ENCODE measurements at places on chromosomes 4 and X. TPM values are rescaled to one million over a fixed set of nuclear protein-coding genes. Genes with fewer than 3 reads are reported as not detected.

Gene LGI2
- total RNA-seq, result not detected

Gene CT55
- not detected for total RNA-seq

Gene FAM241A
- 0.75 TPM for total RNA-seq

Gene SPANXD
- not detected for total RNA-seq

Gene PHOX2B
- total RNA-seq, result not detected

Gene TSPAN6
- total RNA-seq, result not detected

Gene HS6ST2
- total RNA-seq, result not detected

Gene NR3C2
- total RNA-seq, result 6.3 TPM

DNA sequence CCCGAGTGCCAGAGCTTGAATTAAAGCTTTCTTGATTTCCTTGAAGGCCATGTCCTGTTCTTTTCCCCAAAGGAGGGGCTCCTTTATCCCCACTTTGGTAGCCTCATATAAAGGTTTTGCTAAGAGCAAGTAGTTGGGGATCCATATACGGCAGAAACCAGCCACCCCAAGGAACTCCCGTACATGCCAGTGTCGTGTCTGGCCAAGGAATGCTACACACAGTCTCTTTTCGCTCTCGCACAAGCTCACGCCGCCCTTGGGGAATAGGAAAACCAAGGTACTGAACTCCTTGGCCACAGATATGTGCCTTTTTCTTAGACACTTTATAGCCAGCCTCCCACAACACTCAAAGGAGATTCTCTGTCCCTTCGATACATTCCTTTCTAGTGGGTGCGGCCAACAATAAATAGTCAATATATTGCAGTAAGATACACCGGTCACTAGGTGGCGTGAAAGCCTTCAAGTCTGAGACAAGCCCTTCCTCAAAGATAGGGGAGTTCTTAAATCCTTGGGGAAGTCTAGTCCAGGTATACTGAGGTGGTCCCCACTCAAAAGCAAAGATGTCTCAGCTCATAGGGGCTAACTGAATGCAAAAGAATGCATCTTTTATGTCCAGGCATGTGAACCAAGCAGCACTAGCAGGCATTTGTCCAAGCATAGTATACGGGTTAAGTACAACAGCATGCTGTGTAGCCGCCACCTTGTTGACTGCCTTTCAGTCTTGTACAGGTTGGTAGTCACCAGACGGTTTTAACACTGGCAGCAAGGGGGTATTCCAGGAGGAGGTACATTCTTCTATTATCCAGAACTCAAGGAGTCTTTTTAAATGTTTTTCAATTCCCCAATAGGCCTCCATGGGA, 57.8 kb upstream of the XAGE1B start:
- H3K4me3 ChIP-seq, result no peak overlapping the region
- H3K36me3 ChIP-seq, result no peaks in the 10 kb centered on the region
- no peaks in the 10 kb centered on the region for H3K4me1 ChIP-seq
- H3K27ac ChIP-seq, result no peak overlapping the region
- H3K27me3 ChIP-seq, result no peaks in the 10 kb centered on the region

DNA sequence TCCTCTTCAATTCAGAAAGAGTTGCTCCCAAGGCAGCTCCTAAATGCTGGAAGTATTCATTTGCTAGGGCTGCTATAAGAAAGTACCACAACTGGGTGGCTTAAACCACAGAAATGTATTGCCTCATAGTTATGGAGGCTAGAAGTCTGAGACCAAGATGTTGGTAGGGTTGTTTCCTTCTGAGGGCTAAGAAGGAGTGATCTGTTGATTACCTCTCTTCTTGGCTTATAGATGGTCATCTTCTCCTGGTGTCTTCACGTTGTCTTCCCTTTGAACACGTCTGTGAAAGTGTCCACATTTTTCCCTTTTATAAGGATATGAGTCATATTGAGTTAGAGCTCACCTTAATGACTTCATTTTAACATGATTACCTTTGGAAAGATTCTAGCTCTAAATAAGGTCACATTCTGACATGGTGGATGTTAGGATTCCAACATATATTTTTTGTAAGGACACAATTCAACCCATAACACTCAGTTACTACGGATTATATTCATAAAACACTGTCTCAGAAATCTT, 266.3 kb downstream of the SPATA18 start:
- no peak for DNase-seq
- H3K36me3 ChIP-seq, result no peaks in the 10 kb centered on the region
- H3K4me3 ChIP-seq, result no peak overlapping the region
- no peaks in the 10 kb centered on the region for H3K27me3 ChIP-seq
- no peaks in the 10 kb centered on the region for H3K4me1 ChIP-seq

- no peak overlapping the region for H3K4me3 ChIP-seq
- no peaks in the 10 kb centered on the region for H3K4me1 ChIP-seq
- no peak overlapping the region for H3K27ac ChIP-seq
- H3K27me3 ChIP-seq, result no peaks in the 10 kb centered on the region
- H3K36me3 ChIP-seq, result no peaks in the 10 kb centered on the region
Observed at GRCh38 chr4:10385994-10386394, 71.2 kb downstream of the ZNF518B start.

- H3K36me3 ChIP-seq, result no peaks in the 10 kb centered on the region
- no peak overlapping the region for H3K4me3 ChIP-seq
- no peaks in the 10 kb centered on the region for H3K4me1 ChIP-seq
- H3K27me3 ChIP-seq, result no peaks in the 10 kb centered on the region
- DNase-seq, result no peak
Observed at GRCh38 chrX:40912576-40912975, 172.7 kb upstream of the USP9X start.

- peak; percentile 1 for DNase-seq
- no peaks in the 10 kb centered on the region for H3K36me3 ChIP-seq
- H3K27ac ChIP-seq, result no peak overlapping the region
Observed at GRCh38 chrX:20060961-20061748, 55.6 kb downstream of the MAP7D2 start.

DNA sequence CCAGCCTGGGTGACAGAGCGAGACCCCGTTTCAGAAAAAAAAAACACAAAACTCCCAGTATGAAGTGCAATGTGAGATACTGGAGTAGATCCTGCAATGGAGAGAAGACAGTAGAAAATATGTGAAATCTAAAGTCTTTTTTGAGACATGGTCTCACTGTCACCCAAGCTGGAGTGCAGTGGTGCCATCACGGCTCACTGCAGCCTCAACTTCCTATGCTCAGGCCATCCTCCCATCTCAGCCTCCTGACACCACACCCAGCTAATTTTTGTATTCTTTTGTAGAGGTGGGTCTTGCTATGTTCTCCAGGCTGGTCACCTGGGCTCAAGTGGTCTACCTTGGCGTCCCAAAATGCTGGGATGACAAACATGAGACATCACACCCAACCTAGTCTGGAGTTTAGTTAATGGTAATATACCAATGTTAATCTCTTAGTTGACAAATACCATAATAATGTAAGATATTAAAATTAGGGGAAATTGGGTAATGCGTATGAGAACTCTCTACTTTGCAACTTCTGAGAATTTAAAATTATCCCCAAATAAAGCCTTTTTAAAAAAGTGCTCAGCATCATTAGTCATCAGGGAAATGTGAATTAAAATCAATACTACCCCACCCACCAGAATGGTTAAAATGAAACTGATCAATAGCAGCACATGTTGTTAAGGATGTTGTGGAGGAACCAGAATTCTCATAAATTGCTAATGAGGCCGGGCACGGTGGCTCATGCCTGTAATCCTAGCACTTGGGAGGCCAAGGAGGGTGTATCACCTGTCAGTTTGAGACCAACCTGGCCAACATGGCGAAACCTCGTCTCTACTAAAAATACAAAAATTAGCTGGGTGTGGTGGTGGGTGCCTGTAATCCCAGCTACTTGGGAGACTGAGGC, 15.0 kb downstream of the RBMX start:
- no peak for DNase-seq
- no peak overlapping the region for H3K27ac ChIP-seq
- no peaks in the 10 kb centered on the region for H3K27me3 ChIP-seq
- peaks cover 18% of the 10 kb centered on the region for H3K36me3 ChIP-seq
- no peak overlapping the region for H3K4me3 ChIP-seq
- H3K4me1 ChIP-seq, result no peaks in the 10 kb centered on the region

DNA sequence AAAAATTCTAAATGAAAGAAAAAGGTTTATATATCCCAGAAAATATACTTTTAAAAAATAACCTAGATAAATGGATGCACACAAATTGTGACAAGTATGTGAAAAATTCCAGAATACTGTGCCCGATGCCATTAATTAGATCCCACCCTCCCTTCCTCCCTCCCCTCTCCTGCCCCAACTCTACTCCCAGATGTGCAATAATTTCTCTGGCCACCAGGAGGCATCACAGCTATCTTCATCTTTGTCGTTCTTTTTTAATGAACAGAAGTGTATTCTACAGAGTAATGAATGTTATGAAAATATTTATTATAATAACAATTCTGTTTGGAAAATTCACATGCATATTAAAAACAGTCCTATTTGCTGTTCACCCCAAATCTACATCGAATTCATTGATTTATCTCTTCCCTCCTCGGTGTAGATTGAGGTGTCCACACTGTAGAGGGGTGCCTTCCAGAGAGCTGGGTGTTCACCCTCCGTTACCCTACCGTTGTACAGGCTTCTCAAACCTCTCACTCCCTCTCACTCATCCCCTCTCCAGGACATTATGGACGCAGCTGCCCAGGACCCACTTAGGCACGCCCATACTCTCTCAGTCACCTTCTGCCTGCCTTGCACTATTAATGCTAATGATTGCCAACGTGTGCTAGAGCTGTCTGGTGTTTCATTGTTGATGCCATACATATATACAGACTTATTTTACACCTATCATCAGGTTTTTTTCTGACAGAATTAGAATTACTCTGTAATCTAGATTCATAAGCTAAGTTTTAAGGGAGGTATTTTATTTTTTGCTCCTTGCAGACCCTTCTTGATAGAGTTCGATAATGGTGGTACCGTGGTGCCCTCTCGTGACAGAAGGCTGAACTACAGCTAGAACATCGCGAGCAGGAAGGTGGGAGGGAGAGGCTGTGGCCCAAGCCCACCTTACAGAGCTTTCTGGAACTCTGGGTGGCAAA, 14.1 kb downstream of the RAB40AL start:
- H3K4me3 ChIP-seq, result peak overlapping the region; percentile 16
- no peaks in the 10 kb centered on the region for H3K27me3 ChIP-seq
- no peak overlapping the region for H3K27ac ChIP-seq
- peak; percentile 71 for DNase-seq

DNA sequence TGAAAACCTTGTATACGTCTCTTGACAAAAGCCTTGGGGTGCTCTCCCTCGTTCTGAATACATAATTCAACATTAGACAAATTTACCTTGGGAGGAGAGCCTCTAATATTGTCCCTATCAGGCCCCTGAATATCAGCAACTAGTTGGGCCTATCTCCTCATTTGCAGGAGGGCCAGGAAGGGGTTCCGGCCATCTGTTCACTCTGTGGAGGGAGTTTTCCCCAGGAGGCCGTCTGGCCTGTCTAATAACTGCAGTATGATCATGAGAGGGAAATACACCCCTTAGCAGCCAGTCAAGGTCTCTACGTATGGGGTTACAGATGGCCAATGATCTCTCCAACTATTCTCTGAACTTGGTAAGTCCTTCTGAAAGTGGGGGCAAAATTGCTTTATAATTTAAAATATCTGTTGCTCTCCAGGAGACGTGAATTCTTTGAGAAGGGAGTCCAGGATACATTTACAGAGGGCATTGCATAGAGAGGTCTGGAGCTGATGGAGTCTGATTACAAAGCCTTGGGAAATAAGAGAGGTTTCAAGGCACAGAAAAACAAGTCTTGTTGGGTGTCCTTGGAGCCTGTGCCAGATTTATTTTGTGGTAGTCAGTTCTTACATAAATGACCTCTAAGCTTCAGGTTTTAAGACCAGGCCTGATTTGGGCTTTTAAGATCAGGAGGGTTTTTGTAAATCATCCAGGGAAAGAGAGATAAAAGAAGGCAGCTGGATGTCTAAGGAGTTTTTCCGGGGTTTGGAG, 48.2 kb upstream of the UXT start:
- no peaks in the 10 kb centered on the region for H3K27me3 ChIP-seq
- H3K4me3 ChIP-seq, result no peak overlapping the region
- no peak overlapping the region for H3K27ac ChIP-seq

- no peaks in the 10 kb centered on the region for H3K27me3 ChIP-seq
- H3K4me3 ChIP-seq, result no peak overlapping the region
- H3K36me3 ChIP-seq, result no peaks in the 10 kb centered on the region
- no peak for DNase-seq
Observed at GRCh38 chr4:89497517-89498308, 190.1 kb upstream of the GPRIN3 start.

DNA sequence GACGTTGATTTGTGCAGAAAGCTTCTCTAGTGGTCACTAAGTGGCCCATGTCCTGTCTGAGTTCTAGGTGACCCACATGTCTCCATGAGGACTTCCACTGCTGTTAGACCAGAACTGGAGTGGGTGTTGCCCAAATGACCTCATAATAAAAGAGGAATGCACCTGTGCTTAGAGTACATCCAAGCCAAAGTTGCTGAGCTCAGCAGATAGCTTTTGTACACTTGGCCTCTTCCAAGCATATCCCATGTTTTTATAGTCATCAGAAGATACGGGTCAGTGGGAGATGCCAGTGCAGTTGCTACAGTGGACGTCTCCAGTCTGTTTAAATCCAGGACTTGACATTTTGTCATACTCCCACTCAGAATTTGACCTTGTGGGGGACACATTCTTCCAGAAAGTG, 37.6 kb upstream of the WDR1 start:
- DNase-seq, result no peak
- H3K4me1 ChIP-seq, result no peaks in the 10 kb centered on the region
- no peaks in the 10 kb centered on the region for H3K36me3 ChIP-seq
- H3K27ac ChIP-seq, result no peak overlapping the region
- H3K4me3 ChIP-seq, result no peak overlapping the region
- H3K27me3 ChIP-seq, result no peaks in the 10 kb centered on the region

GRCh38 chrX:74535408-74536151, 78.8 kb downstream of the RLIM start:
- H3K36me3 ChIP-seq, result no peaks in the 10 kb centered on the region
- H3K4me3 ChIP-seq, result peak overlapping the region; percentile 64
- DNase-seq, result peak; percentile 29
- peaks cover 25% of the 10 kb centered on the region for H3K4me1 ChIP-seq
- no peaks in the 10 kb centered on the region for H3K27me3 ChIP-seq

GRCh38 chr4:113677325-113677724, 84.2 kb downstream of the CAMK2D start:
- peak overlapping the region; percentile 68 for H3K27ac ChIP-seq
- H3K4me3 ChIP-seq, result no peak overlapping the region
- DNase-seq, result peak; percentile 65
- H3K36me3 ChIP-seq, result no peaks in the 10 kb centered on the region
- no peaks in the 10 kb centered on the region for H3K27me3 ChIP-seq
- H3K4me1 ChIP-seq, result peaks cover 6% of the 10 kb centered on the region

DNA sequence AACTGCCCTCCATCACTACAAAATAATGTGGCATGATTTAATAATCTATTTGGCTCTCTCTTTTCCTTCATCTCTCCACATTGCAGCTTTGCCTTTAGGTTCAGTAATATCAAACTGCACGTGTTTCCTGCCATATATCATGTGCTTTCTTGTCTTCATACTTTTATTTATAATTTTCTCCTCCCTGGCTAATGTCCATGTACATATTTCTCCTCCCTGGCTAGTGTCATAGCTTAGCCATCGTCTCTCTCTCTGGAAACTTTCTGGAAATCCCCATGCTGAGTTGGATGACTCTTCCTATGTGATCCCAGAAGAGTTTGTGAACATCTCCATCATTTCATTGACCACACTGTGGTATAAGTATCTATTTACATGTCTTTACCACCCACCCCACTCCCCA, 21.3 kb upstream of the PDGFC start:
- H3K4me1 ChIP-seq, result no peaks in the 10 kb centered on the region
- H3K27ac ChIP-seq, result no peak overlapping the region
- no peaks in the 10 kb centered on the region for H3K36me3 ChIP-seq
